Melanocyte of skin (primary cell): ENCODE measurements at places on chromosomes 1 and 21. TPM values are rescaled to one million over a fixed set of nuclear protein-coding genes. Genes with fewer than 3 reads are reported as not detected.

ERG gene
- 0.34 TPM in 1 of 2 replicates, not detected in the other for total RNA-seq

GSTM1 gene
- total RNA-seq, result 11.4 TPM in 1 of 2 replicates, not detected in the other

HHAT gene
- 13.1 and 13.3 TPM in 2 replicates for total RNA-seq

NPPA gene
- not detected in 2 replicates for total RNA-seq

NTMT2 gene
- total RNA-seq, result not detected in 2 replicates

CYP2J2 gene
- 1.4 and 2.0 TPM in 2 replicates for total RNA-seq

TNFRSF8 gene
- total RNA-seq, result not detected in 2 replicates

BTBD8 gene
- 2.0 and 2.7 TPM in 2 replicates for total RNA-seq

MFSD2A gene
- total RNA-seq, result 11.3 and 12.5 TPM in 2 replicates

ATAD3C gene
- not detected in 2 replicates for total RNA-seq

SEC16B gene
- 0.69 and 1.5 TPM in 2 replicates for total RNA-seq

FCRL1 gene
- not detected in 2 replicates for total RNA-seq

NHLH2 gene
- total RNA-seq, result not detected in 2 replicates

NASP gene
- total RNA-seq, result 31.0 and 42.5 TPM in 2 replicates

TEX38 gene
- total RNA-seq, result not detected in 2 replicates

TNFRSF1B gene
- total RNA-seq, result 5.8 and 7.6 TPM in 2 replicates

SLC6A9 gene
- total RNA-seq, result 1.7 and 2.5 TPM in 2 replicates

TINAGL1 gene
- total RNA-seq, result 0.31 and 0.33 TPM in 2 replicates

DESI2 gene
- total RNA-seq, result 39.0 and 43.0 TPM in 2 replicates

ROR1 gene
- 2.8 and 5.8 TPM in 2 replicates for total RNA-seq

FAM131C gene
- total RNA-seq, result not detected in 2 replicates

INAVA gene
- total RNA-seq, result 0.31 and 0.33 TPM in 2 replicates

CNN3 gene
- 232 and 271 TPM in 2 replicates for total RNA-seq

KCNK2 gene
- total RNA-seq, result 4.0 and 9.7 TPM in 2 replicates

KRTAP12-2 gene
- total RNA-seq, result not detected in 2 replicates

APOBEC4 gene
- total RNA-seq, result not detected in 2 replicates

ANXA9 gene
- 0.36 TPM in 1 of 2 replicates, not detected in the other for total RNA-seq

RIPPLY3 gene
- total RNA-seq, result not detected in 2 replicates

PPOX gene
- total RNA-seq, result 11.4 and 15.3 TPM in 2 replicates

F11R gene
- total RNA-seq, result 13.4 TPM in 2 replicates

SIK1 gene
- total RNA-seq, result 13.8 and 16.4 TPM in 2 replicates

DIP2A gene
- total RNA-seq, result 23.4 and 37.1 TPM in 2 replicates

WDR64 gene
- 0.34 TPM in 1 of 2 replicates, not detected in the other for total RNA-seq

CELA2A gene
- total RNA-seq, result not detected in 2 replicates

LMO4 gene
- 11.6 and 30.3 TPM in 2 replicates for total RNA-seq

C21orf91 gene
- 41.0 and 59.2 TPM in 2 replicates for total RNA-seq

FTCD gene
- 0.31 TPM in 1 of 2 replicates, not detected in the other for total RNA-seq

C1QB gene
- not detected in 2 replicates for total RNA-seq

LCE1F gene
- not detected in 2 replicates for total RNA-seq

ST6GALNAC3 gene
- total RNA-seq, result 50.0 and 87.8 TPM in 2 replicates

LCE1B gene
- total RNA-seq, result not detected in 2 replicates

CCDC185 gene
- total RNA-seq, result under 0.01 TPM in 1 of 2 replicates, not detected in the other

SFN gene
- total RNA-seq, result not detected in 2 replicates

GCSAML gene
- total RNA-seq, result not detected in 2 replicates

SPATA1 gene
- total RNA-seq, result 1.0 and 2.2 TPM in 2 replicates

TNNI3K gene
- under 0.01 and 0.73 TPM in 2 replicates for total RNA-seq

TMEM240 gene
- 1.8 and 2.1 TPM in 2 replicates for total RNA-seq

ZNF684 gene
- 5.2 and 5.8 TPM in 2 replicates for total RNA-seq
